ENCODE measurements at places on chromosomes 1 and 21.

- DNase-seq: no peak
Observed at GRCh38 chr1:12064073-12064969, 1.2 kb downstream of the TNFRSF8 start.

- peak; percentile 33 for DNase-seq
Observed at GRCh38 chr1:242525360-242525722, 844 bp upstream of the PLD5 start.

DNA sequence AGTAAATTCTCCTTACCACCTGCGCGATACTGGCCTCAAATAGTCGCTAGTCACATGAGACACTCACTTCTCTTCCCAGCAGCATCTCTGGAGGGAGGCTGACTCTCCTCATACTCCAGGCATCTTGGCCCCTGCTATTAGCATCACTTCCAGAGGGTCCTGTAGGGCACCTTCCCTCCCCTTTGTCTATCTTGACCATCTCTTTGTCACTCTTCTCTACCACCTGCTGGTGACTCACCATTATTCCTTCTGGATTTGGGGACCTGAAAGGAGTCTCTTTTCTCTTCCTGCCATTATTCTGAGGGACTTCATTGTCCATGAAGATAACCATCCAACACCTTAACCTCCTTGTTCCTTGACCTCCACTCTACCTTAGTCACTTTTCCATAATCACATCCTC lies 31.7 kb upstream of the GPR37L1 start:
- DNase-seq: no peak

DNA sequence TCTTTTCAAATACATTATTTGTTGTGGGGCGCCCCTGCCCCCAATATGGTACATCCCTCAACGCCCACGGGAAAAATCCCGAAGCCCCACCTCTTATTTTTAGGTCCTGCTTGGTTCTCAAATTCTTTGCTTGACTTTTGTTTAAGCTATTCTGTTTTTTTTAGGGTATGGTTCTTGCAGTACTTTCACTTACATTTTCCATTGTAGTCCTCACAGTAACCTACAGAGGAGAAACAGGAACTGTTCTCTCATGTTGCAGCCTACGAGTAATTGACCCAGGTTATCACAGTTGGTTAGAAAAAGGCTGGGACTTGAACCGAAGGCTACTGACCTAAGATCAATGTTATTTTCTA lies 697 bp upstream of the C21orf91 start:
- DNase-seq: peak; percentile 85

- DNase-seq: no peak
Observed at GRCh38 chr21:34984356-34985058, 64.6 kb downstream of the RUNX1 start.
